ENCODE measurements at places on chromosomes 16 and 17.

DNA sequence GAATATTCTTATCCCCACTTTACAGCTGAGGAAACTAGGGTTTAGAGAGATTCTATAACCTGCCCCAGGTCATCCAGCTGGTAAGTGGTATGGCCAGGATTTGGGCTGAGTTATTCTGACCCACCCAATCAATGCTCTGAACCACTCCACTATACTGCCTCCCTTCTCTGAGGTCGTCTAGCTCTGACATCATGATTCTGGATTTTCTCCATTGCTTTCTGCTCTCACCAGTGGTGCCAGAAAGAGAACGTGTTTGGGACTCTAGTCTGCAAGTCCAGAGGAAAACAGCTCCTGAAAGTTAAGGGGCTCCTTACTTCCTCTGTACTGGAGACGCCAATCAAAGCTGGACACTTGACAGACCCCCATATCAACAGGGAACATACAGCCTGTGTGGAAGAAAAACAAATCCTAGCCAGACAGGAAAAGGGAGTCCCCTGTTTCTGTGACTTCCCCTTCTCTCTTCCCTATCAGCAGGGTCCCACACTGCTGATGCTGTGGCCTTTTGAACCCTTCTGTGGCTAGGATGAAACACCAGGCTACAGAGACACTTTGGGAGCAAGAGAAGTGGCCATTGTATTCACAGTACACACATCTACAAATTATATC, 6.0 kb upstream of the EZH1 start:
- no peak for DNase-seq

DNA sequence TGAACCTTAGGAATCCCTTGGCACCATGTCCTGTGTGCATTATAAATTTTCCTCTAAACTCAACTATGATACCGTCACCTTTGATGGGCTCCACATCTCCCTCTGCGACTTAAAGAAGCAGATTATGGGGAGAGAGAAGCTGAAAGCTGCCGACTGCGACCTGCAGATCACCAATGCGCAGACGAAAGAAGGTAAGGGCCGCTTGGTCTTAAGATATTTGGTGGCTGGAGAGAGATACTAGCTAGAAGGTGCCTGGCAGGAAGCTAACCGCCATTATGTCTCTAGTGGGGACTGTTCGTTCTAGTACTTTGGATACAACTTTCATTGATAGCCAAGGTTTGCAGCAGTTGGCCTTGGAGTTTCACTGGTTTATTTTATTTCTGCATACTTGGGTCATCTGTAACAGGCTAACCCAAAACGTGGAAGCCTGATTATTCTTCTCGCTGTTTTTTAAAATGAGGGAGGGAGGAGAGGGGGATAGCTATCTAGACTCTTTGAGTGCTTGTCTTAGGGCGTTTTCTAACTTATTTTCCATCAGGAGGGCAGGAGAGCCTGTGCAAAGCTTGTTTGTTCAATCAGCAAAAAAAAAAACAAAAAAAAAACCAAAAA, 1.3 kb downstream of the RBBP6 start:
- DNase-seq, result no peak

DNA sequence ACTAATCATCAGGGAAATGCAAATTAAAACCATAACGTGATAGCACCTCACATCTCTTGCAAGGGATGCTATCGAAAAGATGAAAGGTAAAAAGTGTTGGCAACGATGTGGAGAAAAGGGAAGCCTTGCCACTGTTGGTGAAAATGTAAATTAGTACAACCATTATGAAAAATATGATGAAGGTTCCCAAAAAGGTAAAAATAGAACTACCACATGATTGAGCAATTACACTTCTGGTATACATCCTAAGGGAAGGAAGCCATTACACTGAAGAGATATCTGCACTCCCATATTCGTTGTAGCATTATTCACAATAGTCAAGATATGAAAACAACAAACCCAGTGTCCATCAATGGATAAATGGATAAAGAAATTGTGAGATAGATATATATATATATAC, 21.5 kb downstream of the ABCA10 start:
- DNase-seq, result no peak

DNA sequence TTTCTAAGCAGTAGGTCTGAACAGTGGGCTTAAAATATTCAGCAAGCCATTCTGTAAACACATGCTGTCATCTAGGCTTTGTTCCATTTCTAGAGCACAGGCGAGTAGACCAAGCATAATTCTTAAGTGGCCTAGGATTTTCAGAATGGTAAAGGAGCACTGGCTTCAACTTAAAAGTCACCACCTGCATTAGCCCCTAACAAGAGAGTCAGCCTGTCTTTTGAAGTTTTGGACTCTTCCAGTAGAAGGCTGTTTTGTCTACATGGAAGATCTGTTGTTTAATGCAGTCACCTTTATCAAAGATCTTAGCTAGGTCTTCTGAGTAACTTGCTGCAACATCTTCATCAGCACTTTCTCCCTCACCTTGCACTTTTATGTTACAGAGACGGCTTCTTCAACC, 36.6 kb downstream of the TTC19 start:
- DNase-seq, result no peak

GRCh38 chr17:31254654-31255053, 42.4 kb downstream of the OMG start:
- no peak for DNase-seq

Measured in cortex of kidney (tissue), 1 donor.